Transverse colon (tissue), 4 donors: ENCODE measurements at places on chromosomes 2 and 18.

DNA sequence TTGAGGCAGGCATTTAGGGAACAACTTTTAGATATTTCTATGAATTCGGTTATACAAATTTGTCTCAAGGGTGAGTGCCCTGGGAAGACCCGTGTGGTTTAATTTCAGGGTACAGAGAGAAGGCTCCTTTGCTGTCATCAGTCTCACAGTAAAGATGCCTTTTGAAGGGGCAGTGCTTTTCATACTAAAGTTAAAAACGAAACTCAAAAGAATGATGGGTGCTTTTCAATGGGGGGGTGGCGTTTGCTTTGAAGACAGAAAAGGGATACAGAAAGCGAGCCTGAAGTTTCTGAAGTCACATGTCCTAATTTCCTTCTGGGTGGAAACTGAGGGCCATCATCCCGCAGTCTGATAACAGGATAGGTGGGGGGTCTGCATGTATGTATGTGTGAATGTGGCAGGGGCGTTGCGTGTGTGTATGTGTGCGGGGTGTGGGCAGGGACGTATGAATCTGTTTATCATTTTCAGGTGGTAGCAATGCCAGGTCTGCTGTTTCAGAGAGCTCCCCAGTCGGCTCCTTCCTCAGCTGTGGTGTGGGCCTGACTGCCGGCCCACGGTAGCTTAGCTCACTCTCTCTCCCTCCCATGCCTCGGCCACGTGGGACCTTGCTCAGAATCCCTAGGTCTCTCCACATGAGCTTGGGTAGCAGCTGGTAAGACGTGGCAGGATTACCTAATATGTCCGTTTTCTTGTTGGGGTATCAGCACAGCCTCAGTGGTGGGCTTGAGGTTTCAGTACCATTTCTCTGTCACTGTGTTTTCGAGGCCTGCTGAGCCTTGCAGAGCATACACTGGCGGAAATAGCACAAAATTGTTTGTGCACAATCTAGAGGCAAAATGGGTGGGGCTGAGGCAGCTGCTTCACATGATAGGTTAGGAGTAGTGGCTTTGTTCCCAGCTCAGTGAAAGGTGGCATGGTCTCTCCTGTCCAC is 32.7 kb downstream of the ARHGAP25 start:
- DNase-seq: peak; percentile 44

DNA sequence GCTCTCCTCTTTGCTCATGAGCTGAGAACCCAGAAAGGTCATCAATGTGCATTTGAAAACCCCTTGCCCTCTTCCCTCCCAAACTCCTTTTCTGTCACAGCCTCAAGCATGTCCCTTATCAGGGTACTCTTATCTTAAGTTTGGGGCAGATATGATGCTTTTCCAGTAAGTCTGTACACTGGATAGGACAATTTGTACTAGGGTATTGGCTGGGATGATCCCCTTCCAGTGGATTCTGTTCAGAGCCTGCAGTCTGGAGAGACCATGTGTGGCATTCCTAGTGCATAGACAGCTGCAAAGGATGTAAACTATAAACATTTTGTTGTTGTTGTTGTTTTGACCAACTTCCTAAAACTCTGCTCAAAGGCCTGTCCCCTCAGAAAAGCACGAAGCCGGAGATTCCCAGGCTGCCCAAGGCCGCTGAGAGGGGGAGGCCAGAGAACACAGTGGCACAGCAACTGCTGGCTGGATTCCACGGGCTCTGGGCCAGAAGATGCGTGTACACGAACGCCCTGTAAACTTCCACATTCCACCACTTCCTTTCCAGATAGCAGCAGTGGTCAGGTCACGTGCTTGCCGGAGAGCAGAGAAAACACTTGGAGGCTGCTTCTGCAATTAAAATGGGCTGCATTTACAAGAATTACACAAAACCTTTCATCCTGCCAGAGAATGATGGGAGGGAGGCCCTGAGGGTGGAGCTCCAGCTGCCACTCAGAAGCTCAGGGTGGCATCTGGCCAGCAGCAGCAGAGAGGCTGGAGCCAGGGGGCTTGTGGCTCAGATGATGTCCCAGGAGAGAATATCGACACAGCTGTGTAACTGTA is 42.1 kb downstream of the BMP10 start:
- DNase-seq: peak; percentile 93

GRCh38 chr2:130820279-130820861 is 16.3 kb upstream of the ARHGEF4 start:
- no peak for DNase-seq

DNA sequence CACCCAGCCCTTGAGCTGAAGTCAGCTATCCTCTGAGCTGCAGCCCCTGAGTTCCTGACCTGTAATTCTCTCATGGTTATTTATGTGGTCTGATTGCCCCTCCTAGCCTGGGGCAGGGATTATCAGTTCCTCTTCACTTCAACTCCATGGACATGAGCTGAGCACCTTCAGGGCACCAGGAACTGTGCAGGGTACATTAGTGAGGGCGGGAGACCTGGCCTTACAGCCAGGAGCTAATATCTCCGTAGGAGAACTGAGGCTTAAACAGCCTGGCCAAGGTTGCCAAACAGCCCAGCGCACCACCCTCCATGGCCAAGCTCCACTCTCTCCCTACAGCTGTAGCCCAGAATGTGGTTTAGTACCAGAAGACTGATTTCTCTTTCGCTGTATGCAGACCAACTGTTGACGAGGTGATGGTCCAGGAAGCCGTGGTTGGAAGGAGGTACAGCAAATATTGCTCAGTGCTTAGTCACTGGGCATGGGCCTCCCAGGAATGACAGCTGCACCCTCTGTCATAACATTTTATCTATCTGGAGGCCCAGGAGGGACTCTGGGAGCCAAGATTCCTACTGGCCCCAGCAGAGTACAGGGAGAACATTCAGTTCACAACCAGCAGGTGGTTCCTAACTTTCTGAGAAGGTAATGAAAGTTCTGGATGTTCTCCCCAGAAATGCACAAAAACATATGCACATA is 228.7 kb upstream of the SIX2 start:
- no peak for DNase-seq

- DNase-seq: no peak
Measured at GRCh38 chr2:69195706-69196105, 182.7 kb downstream of the ANTXR1 start.

- peak; percentile 86 for DNase-seq
Measured at GRCh38 chr2:11688222-11689069, 18.5 kb upstream of the NTSR2 start.

DNA sequence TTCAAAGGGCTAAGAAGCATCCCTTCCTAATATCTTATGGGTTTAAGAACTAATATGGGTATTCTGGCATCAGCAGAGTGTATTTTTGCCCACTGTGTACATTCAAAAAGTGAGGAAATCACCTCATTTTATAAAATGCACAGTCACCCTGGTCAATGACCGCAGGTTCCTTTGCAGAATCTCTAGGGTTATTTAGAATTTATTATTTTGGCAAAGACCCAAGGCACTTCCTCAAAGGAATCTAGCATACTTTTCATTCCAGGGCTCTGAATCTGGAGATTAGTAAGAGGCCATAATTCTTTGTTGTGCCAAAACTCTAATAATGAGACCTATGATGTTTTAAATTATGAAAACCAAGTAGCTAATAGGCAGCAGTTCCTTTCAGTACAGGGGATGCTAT is 27.2 kb upstream of the CDH2 start:
- DNase-seq: no peak

- DNase-seq: peak; percentile 27
Measured at GRCh38 chr2:8281950-8282857, 399.7 kb upstream of the ID2 start.

DNA sequence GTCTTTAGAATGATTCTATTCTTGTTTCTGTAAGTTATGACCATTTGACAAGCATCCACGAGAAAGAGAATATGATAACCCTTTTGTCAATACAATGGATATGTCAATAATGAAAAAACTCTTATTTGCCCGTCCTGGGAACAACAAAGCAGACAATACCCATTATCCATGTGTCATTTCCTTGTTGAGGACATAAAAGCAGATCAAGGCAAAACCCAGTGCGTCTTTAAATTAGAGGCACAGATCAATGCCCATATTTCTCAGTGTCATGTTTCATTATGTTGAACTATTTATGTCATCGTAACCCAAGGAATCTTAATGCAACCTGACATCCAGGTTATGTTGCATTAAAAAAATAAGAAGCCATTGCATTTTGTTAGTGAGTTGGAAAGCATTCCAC is 365.0 kb upstream of the CELF4 start:
- DNase-seq: no peak

- no peak for DNase-seq
Measured at GRCh38 chr2:174965992-174966744, 39.0 kb downstream of the CHN1 start.

GRCh38 chr2:62196278-62196901 is 475 bp downstream of the B3GNT2 start:
- peak; percentile 67 for DNase-seq

GRCh38 chr2:96860065-96861029 is 2.5 kb upstream of the ANKRD39 start:
- DNase-seq: no peak

DNA sequence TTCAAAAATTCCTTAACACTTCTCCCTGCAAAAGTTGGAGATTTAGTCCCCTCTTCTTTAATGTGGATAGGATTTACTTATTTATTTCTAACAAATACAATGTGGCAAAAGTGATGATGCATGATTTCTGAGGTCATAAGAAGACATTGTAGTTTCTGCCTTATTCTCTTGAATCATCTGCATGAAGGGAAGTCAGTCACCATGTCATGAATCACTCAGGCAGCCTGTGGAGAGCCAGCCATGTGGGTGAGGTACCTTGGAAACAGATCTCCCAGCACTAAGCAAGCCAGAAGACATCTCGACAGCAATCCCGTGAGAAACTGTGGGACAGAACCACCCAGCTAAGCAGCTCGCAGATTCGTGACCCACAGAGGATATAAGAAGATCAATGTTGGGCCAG is 2.7 kb upstream of the ZC3H8 start:
- no peak for DNase-seq

- no peak for DNase-seq
Measured at GRCh38 chr18:54859667-54860421, 31.6 kb downstream of the RAB27B start.

GRCh38 chr2:48109491-48110204 is 203.3 kb upstream of the FBXO11 start:
- no peak for DNase-seq

GRCh38 chr2:69007603-69008002 is 5.4 kb upstream of the ANTXR1 start:
- DNase-seq: no peak

GRCh38 chr18:48961547-48961946 is 10.8 kb upstream of the SMAD7 start:
- no peak for DNase-seq

GRCh38 chr2:135890835-135891234 is 14.6 kb upstream of the MCM6 start:
- DNase-seq: no peak

- DNase-seq: no peak
Measured at GRCh38 chr2:153307223-153307622, 171.3 kb downstream of the RPRM start.

DNA sequence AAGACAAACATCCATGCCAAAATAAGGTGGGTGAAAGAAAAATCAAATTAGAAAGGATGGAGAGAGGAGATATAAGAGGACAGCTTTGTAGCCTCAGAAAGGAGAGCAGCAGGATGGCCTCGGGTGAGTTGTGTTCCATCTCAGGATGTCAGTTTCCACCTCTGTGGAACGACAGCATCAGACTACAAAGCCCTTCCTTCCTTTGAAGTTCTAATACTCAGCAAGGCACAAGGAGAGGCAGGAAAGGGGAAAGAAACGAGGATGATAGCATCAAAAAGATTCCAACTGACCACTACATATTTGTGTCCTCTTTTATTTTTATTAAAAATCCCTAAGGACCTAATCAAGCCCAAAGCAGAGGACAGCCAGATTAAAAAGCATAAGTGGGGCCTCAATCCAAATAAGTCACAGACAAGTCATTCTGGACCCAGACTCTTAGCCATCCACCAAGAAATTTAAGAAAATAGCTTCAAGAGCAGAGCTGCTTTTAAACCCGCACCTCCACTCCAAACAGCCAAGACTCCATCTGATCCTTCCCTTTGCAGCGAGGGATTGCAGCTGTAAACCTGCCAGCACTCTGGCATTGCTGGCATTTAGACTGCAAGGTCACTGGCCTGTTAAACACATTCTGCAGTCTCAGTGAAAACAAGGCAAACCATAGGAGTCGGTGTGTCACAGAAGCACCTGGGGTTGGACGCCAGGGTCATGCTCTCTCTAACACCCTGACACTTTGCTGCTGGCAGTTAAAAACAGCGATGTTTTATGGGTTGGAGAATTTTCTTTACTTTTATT is 314.5 kb upstream of the CHAC2 start:
- no peak for DNase-seq

DNA sequence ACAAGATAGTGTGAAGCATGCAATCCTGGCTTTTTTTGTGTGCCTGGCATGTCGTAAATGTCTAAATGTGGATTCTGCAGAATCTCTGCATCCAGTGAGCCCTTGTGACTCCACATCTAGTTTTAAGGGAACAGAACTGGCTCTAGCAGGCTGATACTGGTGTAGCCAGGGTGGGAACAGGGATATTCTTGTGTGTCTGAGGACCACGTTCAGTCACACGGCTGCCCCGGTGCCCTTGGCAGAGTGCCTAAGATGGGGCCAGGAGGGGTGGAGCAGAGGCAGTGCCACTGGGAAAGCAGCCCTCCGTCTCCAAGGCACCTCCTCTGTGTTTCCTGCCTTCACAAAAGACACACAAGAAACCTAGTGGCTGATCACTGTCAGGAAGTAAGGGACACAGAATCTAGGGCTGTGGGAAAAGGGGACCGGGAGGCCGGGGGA is 91.5 kb upstream of the PARD3B start:
- peak; percentile 47 for DNase-seq

DNA sequence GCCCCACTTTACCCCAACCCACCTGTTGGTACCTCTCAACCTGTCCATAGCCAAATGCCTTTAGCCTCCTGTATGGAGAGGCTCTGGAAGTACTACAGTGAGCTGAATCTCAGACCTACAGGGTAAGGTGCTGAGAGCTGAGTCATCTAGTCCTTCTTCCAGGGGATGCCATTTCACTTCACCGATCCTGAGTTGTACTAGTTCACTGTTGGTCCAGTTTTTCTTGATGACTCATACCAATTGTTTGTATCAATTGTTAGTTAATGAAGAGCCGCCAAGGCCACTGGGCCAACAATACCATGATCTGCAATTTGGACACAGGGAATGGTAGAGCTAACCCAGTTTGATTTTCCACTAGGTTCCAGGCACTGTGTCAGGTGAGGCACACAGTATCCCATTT is 257.0 kb downstream of the CLIP4 start:
- DNase-seq: no peak

GRCh38 chr2:103860016-103860415 is 993.9 kb upstream of the POU3F3 start:
- DNase-seq: no peak

- no peak for DNase-seq
Measured at GRCh38 chr2:73203055-73203681, 794 bp downstream of the NOTO start.

GRCh38 chr2:103809941-103810441 is 1043.9 kb upstream of the POU3F3 start:
- no peak for DNase-seq

GRCh38 chr2:10500601-10501361 is 52.7 kb upstream of the ODC1 start:
- DNase-seq: no peak

GRCh38 chr2:102674370-102674769 is 55.0 kb downstream of the SLC9A2 start:
- no peak for DNase-seq
